ENCODE measurements at places on chromosomes 16 and 17.

DNA sequence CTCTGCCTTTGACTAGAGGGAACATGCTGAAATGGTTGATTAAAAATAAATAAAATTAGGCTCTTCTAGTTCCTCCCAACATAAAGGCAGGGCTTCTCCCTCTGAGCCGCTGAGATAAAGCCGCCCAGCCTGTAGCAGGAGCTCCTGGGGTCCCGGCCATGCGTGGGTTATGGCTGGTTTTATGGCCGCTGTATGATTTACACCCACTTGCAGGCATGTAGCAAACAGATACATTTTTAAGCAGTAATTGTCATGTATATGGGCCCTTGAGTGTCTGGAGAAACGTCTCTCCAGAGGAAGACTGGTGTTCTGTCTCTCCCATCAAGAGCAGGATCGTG, 201.0 kb upstream of the TNRC6C start:
- DNase-seq, result no peak

- DNase-seq, result no peak
These were observed 6.7 kb downstream of the ARHGAP27 start for GRCh38 chr17:45425984-45426413.

DNA sequence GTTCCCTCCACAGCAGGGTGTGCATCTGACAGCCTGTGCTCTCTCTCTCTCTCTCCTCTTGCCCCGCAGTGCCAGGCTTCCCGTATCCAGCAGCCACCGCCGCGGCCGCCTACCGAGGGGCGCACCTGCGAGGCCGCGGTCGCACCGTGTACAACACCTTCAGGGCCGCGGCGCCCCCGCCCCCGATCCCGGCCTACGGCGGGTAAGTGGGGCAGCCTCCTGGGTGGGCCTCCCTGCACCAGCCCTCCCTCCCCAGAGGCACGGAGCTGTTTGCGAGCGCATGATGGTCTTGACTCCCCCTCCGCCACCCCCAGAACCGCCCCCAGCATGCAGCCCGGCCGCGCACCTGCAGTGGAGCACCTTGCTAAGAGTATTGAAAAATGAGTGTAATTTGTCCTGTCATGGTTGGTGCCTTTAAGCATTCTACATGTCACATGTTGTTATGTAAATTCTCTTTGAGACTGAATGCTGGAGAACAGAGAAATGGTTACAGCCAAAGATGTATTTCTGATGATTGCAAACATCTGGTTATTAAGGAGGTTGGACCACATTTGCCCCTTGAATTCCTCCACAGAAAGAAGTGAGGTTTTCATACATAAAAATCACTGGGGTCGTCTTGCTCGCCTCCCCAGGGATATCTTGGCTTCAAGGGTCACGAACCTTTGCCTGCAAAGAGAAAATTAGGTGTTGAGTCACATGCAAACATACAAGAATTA, 321.3 kb downstream of the RBFOX1 start:
- no peak for DNase-seq

- no peak for DNase-seq
These were observed 19.7 kb downstream of the SEZ6 start for GRCh38 chr17:28985950-28986713.

GRCh38 chr16:68022278-68022727, 729 bp downstream of the DDX28 start:
- no peak for DNase-seq

- DNase-seq, result no peak
These were observed 243 bp downstream of the RND2 start for GRCh38 chr17:43025290-43025657.

DNA sequence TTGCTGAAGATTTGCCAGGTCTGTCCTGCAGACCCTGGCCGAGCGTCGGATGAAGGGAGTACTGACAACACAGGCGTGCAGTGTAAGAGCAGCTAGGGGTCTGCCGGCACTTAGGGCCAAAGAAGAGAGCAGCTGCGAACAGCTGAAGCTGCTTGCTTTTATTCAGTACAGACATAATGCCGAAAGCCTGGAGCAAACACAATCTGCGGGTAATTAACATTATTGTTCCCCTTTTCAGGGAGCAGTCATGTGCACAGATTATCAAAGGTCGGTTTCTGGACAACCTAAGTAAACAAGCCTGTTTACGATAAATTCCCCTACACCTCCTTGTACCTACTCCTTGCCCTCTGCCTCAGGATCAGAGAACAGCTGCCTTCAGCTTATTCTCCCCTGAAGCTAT, 12.0 kb upstream of the KRT23 start:
- DNase-seq, result no peak

- DNase-seq, result peak; percentile 79
These were observed 230.5 kb downstream of the SEC14L1 start for GRCh38 chr17:77371117-77371887.

DNA sequence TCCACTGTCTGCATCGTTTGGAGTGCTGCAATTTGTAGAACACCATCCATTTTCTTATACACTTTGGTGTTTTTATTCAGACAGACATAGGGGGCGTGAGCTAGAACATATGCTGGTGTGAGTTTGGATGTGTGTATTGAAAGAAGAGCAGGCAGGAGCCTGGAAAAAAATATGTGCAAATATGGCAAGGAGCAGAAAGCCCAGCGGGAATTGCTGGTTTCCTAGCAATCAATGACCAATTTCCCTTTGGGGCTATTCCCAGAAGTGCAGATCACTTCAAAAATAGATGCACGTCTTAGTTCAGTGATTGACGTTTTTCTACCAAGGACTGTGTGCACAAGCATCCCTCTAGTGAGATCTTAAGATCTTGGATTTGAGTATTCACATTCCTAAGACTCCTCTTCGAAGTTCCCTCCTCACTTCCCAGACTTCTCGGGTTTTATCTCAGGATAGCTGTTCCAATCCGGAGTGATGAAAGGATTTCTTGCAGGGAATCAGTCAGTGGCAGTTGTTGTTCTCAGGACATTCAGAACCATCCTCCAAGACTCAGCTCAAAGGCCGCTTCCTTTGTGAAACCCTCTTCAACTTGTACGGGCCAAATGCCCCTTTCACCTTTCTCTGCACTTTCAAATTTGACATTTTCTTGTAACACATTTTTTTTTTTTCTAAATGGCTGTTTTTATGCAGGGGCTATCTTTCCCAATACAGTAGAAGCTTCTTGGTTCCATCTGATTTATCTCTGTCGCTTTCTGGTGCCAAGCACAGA, 268.7 kb upstream of the ASIC2 start:
- DNase-seq, result peak; percentile 1

DNA sequence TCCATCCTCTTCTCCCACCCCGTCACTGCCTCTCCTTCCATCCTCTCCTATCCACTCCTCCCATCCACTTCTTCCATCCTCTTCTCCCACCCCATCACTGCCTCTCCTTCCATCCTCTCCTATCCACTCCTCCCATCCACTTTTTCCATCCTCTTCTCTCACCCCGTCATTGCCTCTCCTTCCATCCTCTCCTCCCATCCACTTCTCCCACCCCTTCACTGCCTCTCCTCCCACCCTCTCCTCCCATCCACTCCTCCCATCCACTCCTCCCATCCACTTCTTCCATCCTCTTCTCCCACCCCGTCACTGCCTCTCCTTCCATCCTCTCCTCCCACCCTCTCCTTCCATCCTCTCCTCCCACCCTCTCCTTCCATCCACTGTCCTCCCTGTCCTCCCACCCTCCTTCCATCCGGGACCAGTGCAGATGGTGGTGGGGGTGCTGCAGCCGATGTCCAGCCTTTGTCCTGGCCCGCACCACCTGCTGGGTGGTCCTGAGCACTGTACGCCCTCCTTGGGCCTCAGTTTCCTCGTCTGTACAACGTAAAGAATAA, 1.1 kb downstream of the WFIKKN1 start:
- no peak for DNase-seq

DNA sequence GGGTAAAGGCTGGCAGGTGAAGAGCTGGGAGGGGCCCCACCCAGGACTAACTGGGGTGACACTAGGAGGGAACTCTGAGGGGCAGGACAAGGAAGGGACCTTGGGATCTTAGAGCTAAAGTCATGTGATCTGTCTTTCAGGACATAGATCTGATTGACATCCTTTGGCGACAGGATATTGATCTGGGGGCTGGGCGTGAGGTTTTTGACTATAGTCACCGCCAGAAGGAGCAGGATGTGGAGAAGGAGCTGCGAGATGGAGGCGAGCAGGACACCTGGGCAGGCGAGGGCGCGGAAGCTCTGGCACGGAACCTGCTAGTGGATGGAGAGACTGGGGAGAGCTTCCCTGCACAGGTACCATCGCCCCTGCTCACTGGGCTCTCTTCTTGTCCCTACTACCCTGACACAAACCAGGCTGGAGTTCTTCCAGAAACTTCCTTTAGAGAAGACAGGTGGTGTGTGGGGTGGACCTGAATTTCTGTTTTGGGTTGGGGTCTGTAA, 8.1 kb downstream of the NFE2L1 start:
- no peak for DNase-seq

DNA sequence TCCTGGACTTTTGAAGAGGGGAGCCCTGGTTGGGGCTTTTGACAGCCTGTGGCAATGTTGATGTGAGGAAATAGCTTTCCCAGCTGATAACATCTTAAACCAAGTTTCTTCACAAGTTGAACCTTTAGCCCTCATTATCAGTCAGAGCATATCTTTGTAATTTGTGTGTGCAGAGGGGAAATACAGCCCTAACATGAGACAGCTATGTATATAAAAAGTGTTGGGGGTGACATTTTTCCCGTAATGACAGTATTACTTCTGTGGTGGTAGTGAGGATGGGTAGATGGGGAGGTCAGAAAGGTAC, 221.1 kb downstream of the FTO start:
- no peak for DNase-seq

- DNase-seq, result no peak
These were observed at the start of gene SULT1A2 for GRCh38 chr16:28596840-28597691. TSS of gene SULT1A2 (minus strand) at chr16:28597050. CDS start at chr16:28595930, 1,120 bp downstream.

DNA sequence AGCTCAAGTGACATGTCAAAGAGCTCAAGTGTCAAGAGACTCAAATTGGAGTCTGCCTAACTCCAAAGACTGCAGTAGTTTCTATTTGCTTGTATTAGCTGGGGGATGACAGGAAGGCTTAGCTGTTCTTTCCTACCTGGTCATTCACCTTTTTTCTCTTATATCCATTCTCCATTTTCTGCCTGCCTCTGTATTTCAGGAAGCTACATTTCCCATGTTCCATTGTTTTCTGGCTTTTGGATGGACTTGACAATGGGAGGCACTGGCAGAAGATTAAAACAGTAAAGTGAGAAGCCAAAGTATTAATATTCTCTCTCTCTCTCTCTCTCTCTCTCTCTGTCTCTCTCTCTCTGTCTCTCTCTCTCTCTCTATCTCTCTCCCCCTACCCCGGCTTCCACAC, 135.7 kb upstream of the ADAMTS18 start:
- no peak for DNase-seq

DNA sequence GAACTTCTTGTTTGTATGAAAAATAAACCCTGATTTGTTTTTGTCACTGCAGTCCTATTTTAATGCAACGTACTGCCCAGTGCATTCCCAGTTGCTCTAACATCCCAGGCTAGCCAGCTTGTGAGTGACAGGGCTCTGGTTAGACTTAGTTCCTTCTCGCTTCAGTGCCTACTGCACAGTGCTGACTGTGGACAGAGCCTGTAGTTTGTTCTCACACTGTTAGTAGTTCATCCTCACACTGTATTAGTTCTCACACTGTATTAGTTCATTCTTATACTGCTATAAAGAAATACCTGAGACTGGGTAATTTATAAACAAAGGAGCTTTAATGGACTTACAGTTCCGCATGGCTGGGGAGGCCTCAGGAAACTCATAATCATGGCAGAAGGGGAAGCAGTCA, 116.6 kb upstream of the SALL1 start:
- DNase-seq, result no peak

DNA sequence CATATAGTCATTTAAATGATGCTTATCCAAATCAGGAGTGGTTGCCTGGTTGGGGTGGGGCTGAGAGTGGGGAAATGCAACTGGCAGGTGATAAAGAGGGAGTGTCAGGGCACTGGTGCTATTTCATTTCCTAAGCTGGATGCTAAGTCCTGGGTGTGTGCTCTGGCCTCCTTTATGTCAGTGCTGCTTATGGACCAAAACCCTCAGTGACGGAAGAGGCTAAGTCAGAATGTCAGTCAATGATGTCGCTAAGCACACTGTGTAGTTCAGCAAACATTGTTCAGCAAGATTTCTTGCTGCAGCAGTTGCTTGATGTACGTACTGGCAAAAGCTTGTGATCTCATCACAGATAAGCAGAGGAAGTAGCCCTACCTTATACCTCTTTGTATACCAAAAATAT, 16.4 kb upstream of the FLCN start:
- DNase-seq, result no peak

DNA sequence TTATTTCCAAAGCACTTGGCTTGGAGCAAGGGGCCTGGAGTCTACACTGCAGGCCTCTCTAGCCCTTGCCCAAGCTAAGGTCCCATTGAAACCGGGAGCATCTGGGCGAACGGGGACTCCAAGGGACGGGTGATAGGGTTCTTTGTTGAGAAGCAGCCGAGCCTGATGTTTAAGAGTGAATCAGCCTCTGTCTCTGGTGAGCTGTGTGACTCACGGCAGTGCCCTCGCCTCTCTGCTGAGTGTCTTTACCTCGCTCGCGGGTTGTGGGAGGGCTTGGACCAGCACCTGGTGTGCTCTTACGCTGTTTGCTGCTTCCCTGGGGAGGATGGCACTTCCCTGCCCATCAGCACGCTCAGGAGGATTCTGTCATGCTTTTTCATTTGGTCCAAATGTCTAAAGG, 1.3 kb downstream of the HGS start:
- peak; percentile 54 for DNase-seq

- DNase-seq, result peak; percentile 99
These were observed 105.8 kb downstream of the NOG start for GRCh38 chr17:56699186-56699894.

DNA sequence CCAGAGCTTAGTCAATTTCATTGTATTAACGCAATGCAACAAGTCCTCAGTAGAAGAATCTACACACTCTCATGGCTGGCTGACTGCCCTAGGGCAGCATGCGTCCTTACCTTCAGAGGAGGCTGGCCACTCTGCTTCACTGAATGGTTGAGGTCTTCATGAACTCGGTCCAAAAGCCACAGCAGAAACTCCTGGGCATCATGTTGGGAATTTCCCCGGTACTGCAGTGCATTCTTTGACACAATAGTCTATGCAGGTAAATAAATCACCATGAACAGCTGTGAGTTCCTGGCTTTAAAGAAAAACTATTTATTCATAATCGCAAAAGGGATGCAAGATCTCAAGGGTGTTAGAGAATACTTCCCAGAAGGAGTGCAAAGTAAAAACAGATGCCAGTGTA, 41.3 kb downstream of the USP31 start:
- no peak for DNase-seq

GRCh38 chr17:40105861-40106759, 5.7 kb upstream of the NR1D1 start:
- no peak for DNase-seq

DNA sequence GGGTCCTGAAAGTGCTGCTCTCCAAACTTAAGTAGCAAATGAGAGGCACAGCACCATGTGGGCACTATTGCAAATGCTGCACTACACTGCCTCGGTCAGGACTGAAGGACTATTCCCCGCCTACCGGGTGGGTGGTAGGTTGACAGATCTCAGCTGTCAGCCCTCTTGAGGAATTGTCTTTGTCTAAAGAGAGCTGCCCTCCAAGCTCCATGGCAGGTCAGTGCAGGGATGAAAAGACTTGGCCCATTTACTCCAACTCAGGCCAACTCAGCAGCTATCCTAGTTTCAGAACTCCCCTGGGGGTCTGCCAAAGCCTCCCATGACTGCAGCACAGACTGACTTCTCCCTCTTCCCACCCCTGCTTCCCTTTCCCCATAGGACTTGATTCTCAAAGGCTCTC, 3.4 kb upstream of the PDZD9 start:
- DNase-seq, result no peak

All from fibroblast of upper back skin (primary cell).